Midbrain (tissue), 1 donor: ENCODE measurements at places on chromosomes 13 and 19.

DNA sequence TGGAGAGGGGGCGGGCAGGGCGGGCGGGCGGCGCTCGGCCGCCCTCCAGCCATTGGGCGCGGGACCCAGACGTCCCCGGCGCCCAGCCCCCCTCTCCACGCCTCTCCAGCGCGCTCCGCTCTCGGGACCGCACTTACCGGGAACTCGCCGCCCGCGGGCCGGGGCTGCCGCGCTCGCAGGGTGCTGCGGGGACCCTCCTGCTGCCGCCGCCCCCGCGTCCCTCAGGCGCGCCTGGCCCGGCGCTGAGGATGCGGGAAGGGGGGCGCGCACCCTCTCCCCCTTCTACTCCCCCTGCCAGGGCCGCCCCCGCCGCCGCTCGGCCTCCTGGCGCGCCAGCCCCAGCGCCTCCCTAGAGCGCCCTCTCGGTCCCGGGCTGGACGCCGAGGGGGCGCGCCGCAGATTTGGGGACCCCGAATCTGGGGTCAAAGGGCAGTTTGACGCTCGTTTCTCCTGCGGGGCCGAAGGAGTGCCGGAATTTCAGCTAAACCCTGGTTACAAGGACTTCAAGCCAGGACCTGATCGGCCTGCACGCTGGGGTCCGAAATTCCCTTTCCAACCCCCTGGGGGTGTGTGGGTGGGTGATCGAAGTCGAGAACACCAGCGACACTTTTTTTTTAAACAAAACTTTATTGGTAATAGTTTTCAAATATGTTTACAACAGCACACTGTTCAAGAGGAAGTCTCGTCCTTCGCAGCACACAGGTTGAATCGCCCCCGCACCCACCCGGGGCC lies 696 bp upstream of the SAMD1 start:
- DNase-seq, result peak; percentile 73

GRCh38 chr13:23966691-23967615 lies 69.7 kb upstream of the C1QTNF9B start:
- DNase-seq, result peak; percentile 67

- no peak for DNase-seq
These were observed 4.6 kb upstream of the UQCR11 start for GRCh38 chr19:1609680-1610474.

- no peak for DNase-seq
These were observed 23.8 kb downstream of the TEX101 start for GRCh38 chr19:43438291-43439031.

GRCh38 chr13:43405457-43405856 lies 381.3 kb downstream of the ENOX1 start:
- DNase-seq, result no peak

GRCh38 chr19:6551607-6552450 lies 21.0 kb downstream of the TNFSF9 start:
- no peak for DNase-seq

GRCh38 chr13:39210961-39211534 lies 172.8 kb downstream of the NHLRC3 start:
- no peak for DNase-seq

DNA sequence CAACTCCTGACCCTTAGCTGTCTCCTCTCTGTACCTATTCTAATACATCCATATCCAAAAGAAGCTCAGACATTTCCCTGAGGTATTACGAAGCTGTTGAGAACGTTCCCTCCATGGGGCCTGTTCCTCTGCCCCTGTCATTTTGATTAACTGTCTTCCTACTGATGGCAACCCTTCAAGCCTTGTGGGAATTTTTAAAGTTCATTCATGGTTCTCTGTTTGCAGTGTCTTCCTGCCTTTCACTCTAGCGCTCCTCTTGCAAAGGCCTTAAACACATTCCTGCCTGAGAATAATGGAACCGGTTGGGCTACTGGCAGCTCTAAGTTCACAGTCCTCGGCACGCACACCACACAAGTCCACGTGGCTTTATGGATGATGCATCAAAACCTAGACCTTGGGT lies 66.1 kb downstream of the LHFPL6 start:
- DNase-seq, result no peak

GRCh38 chr13:20503088-20504083 lies 22.3 kb downstream of the CRYL1 start:
- DNase-seq, result no peak

DNA sequence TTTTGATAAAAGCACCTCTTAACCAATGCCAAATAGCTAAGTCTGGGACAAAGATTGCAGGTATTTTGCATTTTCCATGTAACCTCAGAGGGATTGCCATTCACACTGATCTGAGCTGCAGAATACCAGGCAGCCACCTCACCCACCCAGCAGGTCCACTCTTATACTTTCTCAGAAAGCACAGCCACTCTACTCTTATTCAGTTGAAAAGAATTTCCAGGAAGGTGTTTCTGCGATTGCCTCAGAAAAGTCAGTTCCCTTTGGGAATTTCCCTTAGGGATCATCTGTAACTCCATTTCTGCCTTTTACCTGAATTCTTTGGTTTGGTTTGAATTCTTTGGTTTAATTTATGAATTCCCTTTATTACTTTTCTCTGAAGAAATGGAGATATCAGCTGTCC lies 904 bp upstream of the ALOX5AP start:
- DNase-seq, result no peak
